ENCODE measurements at places on chromosomes 3 and 15. TPM values are rescaled to one million over a fixed set of nuclear protein-coding genes. Genes with fewer than 3 reads are reported as not detected.
A peak's percentile ranks its signal among the peaks of the same experiment; 100 is the strongest.

DNA sequence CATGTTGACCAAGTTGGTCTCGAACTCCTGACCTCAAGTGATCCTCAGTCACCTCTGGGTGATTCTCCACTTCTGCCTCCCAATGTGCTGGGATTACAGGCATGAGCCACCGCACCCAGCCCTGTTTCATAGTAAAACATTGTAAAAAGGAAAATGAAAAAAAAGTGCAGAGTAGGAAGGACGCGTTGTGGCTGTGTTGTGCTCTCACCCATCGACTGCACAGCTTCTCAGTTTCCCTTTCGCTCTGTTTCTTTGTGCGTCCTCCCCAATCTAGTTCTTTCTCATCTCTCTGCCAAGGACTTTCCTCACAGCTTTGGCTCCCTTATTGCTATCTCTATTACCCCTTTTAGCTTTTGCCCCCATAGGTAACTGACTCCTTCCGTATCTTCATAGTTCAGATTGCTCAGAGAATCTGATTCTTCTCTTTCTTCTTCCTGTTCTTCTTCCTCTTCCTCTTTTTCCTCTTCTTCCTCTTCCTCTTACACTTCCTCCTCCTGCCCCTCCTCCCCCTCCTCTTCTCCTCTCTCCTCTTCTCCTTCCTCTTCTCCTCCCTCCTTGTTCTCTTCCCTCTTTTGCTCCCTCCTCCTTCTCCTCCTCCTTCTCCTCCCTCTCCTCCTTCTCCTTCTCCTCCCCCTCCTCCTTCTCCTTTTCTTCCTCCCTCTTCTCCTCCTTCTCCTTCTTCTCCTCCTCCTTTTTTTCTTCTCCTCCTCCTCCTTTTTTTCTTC lies 81.1 kb upstream of the VGLL4 start:
- no peaks in the 10 kb centered on the region for H3K27me3 ChIP-seq
- H3K4me3 ChIP-seq, result no peak overlapping the region
- no peak for DNase-seq
- no peaks in the 10 kb centered on the region for H3K36me3 ChIP-seq
- peaks cover 8% of the 10 kb centered on the region for H3K4me1 ChIP-seq
- no peak overlapping the region for H3K27ac ChIP-seq

- H3K27ac ChIP-seq, result no peak overlapping the region
- no peak for DNase-seq
- H3K27me3 ChIP-seq, result no peaks in the 10 kb centered on the region
- H3K4me3 ChIP-seq, result no peak overlapping the region
- H3K4me1 ChIP-seq, result no peaks in the 10 kb centered on the region
- no peaks in the 10 kb centered on the region for H3K36me3 ChIP-seq
Measured at GRCh38 chr3:39021029-39021428, 30.7 kb downstream of the SCN11A start.

DNA sequence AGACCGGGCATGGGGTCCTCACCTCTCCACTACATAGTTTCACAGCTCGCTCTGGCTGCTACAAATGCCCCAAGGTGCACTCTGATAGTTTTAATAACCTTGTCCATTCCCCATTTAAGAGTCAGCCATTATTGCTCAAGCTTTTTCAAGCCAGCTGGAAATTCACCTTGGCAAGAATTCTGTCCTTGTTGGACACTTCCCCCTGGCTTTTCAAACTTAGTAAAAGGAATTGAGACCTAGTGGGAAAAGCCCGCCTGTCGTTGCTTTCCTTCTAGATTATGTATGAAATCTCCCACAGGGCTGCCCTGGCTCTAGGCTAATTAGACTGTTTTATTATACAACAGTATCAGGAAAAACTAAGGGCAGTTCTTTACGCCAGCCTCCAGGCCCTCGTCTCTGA lies 293.7 kb upstream of the GADL1 start:
- peak overlapping the region; percentile 6 for H3K27ac ChIP-seq
- H3K4me3 ChIP-seq, result no peak overlapping the region
- peaks cover 3% of the 10 kb centered on the region for H3K4me1 ChIP-seq
- no peaks in the 10 kb centered on the region for H3K36me3 ChIP-seq

- no peaks in the 10 kb centered on the region for H3K4me1 ChIP-seq
- no peak overlapping the region for H3K27ac ChIP-seq
Measured at GRCh38 chr3:190375246-190375645, 12.7 kb upstream of the CLDN16 start.

GRCh38 chr3:46878781-46879436 lies 1.4 kb downstream of the PTH1R start:
- H3K27me3 ChIP-seq, result peaks cover 24% of the 10 kb centered on the region
- peaks cover 51% of the 10 kb centered on the region for H3K4me1 ChIP-seq
- H3K4me3 ChIP-seq, result no peak overlapping the region
- DNase-seq, result no peak

GRCh38 chr3:78050276-78051065 lies 1010.6 kb downstream of the ROBO2 start:
- no peaks in the 10 kb centered on the region for H3K27me3 ChIP-seq
- H3K27ac ChIP-seq, result no peak overlapping the region
- no peaks in the 10 kb centered on the region for H3K4me1 ChIP-seq
- no peak overlapping the region for H3K4me3 ChIP-seq

GRCh38 chr15:71757741-71758530 lies 52.4 kb upstream of the NR2E3 start:
- no peaks in the 10 kb centered on the region for H3K27me3 ChIP-seq
- no peak overlapping the region for H3K27ac ChIP-seq
- DNase-seq, result no peak
- peaks cover 4% of the 10 kb centered on the region for H3K36me3 ChIP-seq
- no peaks in the 10 kb centered on the region for H3K4me1 ChIP-seq
- no peak overlapping the region for H3K4me3 ChIP-seq

- H3K4me1 ChIP-seq, result peaks cover 9% of the 10 kb centered on the region
- H3K27me3 ChIP-seq, result no peaks in the 10 kb centered on the region
- no peak overlapping the region for H3K4me3 ChIP-seq
- no peak for DNase-seq
- no peaks in the 10 kb centered on the region for H3K36me3 ChIP-seq
- H3K27ac ChIP-seq, result no peak overlapping the region
Measured at GRCh38 chr3:150800722-150801121, 37.8 kb upstream of the SIAH2 start.

- H3K36me3 ChIP-seq, result no peaks in the 10 kb centered on the region
- H3K27me3 ChIP-seq, result no peaks in the 10 kb centered on the region
- H3K27ac ChIP-seq, result no peak overlapping the region
- no peak for DNase-seq
Measured at GRCh38 chr3:43770426-43771103, 79.8 kb downstream of the ABHD5 start.

- no peaks in the 10 kb centered on the region for H3K27me3 ChIP-seq
- DNase-seq, result no peak
- H3K4me1 ChIP-seq, result no peaks in the 10 kb centered on the region
- H3K4me3 ChIP-seq, result no peak overlapping the region
Measured at GRCh38 chr3:55205990-55206389, 278.1 kb upstream of the LRTM1 start.

DNA sequence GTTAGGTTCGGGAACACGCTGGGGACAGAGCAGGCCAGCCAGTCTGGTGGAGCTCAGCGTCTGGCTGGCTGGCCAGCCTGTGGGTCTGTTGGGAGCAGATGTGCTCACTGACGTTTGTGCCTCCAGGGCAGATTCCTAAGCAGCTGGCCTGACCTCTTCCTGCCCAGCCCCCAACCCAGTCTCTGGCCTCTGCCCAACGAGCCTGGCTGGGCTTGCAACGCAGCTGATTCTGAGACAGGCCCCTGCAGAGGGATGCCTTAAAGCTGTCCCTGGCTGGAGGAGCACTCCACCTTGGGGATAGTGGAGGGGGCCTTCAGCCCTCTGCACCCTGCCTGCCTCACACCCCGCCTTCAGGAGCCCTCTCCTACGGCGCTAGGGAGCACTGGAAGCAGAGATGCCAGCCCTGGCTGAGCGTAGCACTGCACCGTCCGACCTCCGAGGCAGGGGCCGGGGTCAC lies 46.0 kb downstream of the KLF13 start:
- no peak overlapping the region for H3K27ac ChIP-seq
- H3K36me3 ChIP-seq, result peaks cover 48% of the 10 kb centered on the region
- no peaks in the 10 kb centered on the region for H3K27me3 ChIP-seq
- peaks cover 10% of the 10 kb centered on the region for H3K4me1 ChIP-seq
- no peak for DNase-seq
- no peak overlapping the region for H3K4me3 ChIP-seq

- H3K4me1 ChIP-seq, result peaks cover 34% of the 10 kb centered on the region
- no peak for DNase-seq
- H3K36me3 ChIP-seq, result no peaks in the 10 kb centered on the region
- H3K27me3 ChIP-seq, result no peaks in the 10 kb centered on the region
- no peak overlapping the region for H3K27ac ChIP-seq
Measured at GRCh38 chr15:100192097-100193080, 149.4 kb downstream of the ADAMTS17 start.

GRCh38 chr15:36136049-36136448 lies 443.4 kb upstream of the CDIN1 start:
- H3K27me3 ChIP-seq, result no peaks in the 10 kb centered on the region
- H3K27ac ChIP-seq, result no peak overlapping the region
- H3K4me1 ChIP-seq, result no peaks in the 10 kb centered on the region
- no peak for DNase-seq
- H3K36me3 ChIP-seq, result no peaks in the 10 kb centered on the region

DNA sequence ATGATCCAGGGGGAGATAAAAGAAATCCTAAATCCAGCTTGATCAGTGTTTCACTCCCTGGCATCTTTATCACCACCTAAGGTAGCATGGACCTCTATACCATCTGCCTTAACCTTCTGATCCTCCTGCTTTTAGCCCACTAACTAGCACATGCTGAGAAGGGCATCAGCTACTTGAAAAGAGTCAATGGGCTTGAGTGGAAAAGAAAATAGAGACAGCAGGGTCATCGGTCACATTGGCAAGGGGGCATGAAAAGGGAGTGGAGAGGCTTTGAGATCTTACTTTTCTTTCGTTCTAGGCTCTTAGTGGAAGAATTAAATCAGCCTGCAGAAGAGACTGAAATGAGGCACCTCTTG lies 239 bp upstream of the ZFYVE19 start:
- peaks cover 28% of the 10 kb centered on the region for H3K4me1 ChIP-seq
- H3K27me3 ChIP-seq, result no peaks in the 10 kb centered on the region
- H3K4me3 ChIP-seq, result peak overlapping the region; percentile 100
- peak overlapping the region; percentile 97 for H3K27ac ChIP-seq
- DNase-seq, result no peak

GRCh38 chr3:112084980-112085705 lies 1.0 kb upstream of the C3orf52 start:
- no peaks in the 10 kb centered on the region for H3K36me3 ChIP-seq
- H3K4me3 ChIP-seq, result no peak overlapping the region
- peaks cover 14% of the 10 kb centered on the region for H3K4me1 ChIP-seq
- peaks cover 20% of the 10 kb centered on the region for H3K27me3 ChIP-seq
- DNase-seq, result no peak
- no peak overlapping the region for H3K27ac ChIP-seq

- H3K4me3 ChIP-seq, result no peak overlapping the region
- H3K36me3 ChIP-seq, result no peaks in the 10 kb centered on the region
- no peak overlapping the region for H3K27ac ChIP-seq
- H3K4me1 ChIP-seq, result peaks cover 20% of the 10 kb centered on the region
- H3K27me3 ChIP-seq, result no peaks in the 10 kb centered on the region
- DNase-seq, result no peak
Measured at GRCh38 chr3:54133196-54133595, 10.8 kb downstream of the CACNA2D3 start.

The MAP6D1 gene
- 17.1 TPM for total RNA-seq

The TGFBR2 gene
- 49.5 TPM for total RNA-seq

The EIF4E3 gene
- 7.5 TPM for total RNA-seq

The HYAL3 gene
- total RNA-seq, result 4.2 TPM

The CHRM5 gene
- total RNA-seq, result 3.9 TPM

The BNIP2 gene
- 83.5 TPM for total RNA-seq

The KLF15 gene
- 7.9 TPM for total RNA-seq

The CAPN3 gene
- total RNA-seq, result 19.2 TPM

Data from spinal cord (tissue), 10 donors.